ENCODE measurements at places on chromosomes 3 and 15.

GRCh38 chr3:126053513-126053912, 30.4 kb downstream of the SLC41A3 start:
- H3K4me1 ChIP-seq, result peaks cover 19% of the 10 kb centered on the region
- no peak overlapping the region for H3K27ac ChIP-seq
- DNase-seq, result no peak
- no peak overlapping the region for H3K4me3 ChIP-seq
- no peaks in the 10 kb centered on the region for H3K27me3 ChIP-seq
- H3K36me3 ChIP-seq, result peaks cover 22% of the 10 kb centered on the region

- H3K4me1 ChIP-seq, result no peaks in the 10 kb centered on the region
- DNase-seq, result no peak
- no peak overlapping the region for H3K4me3 ChIP-seq
- H3K27me3 ChIP-seq, result no peaks in the 10 kb centered on the region
These were observed 365.6 kb downstream of the MAGI1 start for GRCh38 chr3:65672871-65673815.

GRCh38 chr15:36601497-36601932, 22.1 kb downstream of the CDIN1 start:
- no peaks in the 10 kb centered on the region for H3K36me3 ChIP-seq
- no peak overlapping the region for H3K4me3 ChIP-seq
- H3K27me3 ChIP-seq, result no peaks in the 10 kb centered on the region
- H3K4me1 ChIP-seq, result peaks cover 6% of the 10 kb centered on the region
- H3K27ac ChIP-seq, result peak overlapping the region; percentile 53

DNA sequence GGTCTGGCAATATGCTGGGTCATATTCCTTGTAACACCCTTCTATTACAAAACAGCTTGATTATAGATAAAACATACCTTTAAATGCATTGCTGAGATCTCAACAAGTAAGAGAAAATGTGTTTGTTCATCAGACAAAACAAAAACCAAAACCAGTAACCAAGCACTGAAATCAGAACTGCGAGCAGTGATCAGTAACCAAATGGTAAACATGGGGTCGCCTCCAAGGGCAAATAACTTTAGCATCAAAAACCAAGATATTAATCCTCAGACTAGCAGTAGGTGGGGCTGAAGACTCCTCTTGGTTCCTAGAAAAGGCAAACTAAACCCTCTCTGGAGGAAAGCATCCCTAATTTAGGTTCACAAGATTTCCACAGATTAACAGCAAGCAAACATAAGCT, 6.6 kb upstream of the HESX1 start:
- DNase-seq, result no peak
- no peak overlapping the region for H3K4me3 ChIP-seq
- H3K27me3 ChIP-seq, result no peaks in the 10 kb centered on the region
- H3K27ac ChIP-seq, result no peak overlapping the region
- H3K4me1 ChIP-seq, result no peaks in the 10 kb centered on the region

GRCh38 chr3:50122071-50122470, 33.1 kb upstream of the SEMA3F start:
- no peak overlapping the region for H3K27ac ChIP-seq
- no peak for DNase-seq
- no peaks in the 10 kb centered on the region for H3K27me3 ChIP-seq
- peaks cover 29% of the 10 kb centered on the region for H3K4me1 ChIP-seq

GRCh38 chr3:98551754-98552153, 20.0 kb downstream of the GPR15 start:
- no peaks in the 10 kb centered on the region for H3K36me3 ChIP-seq
- H3K4me1 ChIP-seq, result no peaks in the 10 kb centered on the region
- H3K27ac ChIP-seq, result no peak overlapping the region
- H3K27me3 ChIP-seq, result no peaks in the 10 kb centered on the region

DNA sequence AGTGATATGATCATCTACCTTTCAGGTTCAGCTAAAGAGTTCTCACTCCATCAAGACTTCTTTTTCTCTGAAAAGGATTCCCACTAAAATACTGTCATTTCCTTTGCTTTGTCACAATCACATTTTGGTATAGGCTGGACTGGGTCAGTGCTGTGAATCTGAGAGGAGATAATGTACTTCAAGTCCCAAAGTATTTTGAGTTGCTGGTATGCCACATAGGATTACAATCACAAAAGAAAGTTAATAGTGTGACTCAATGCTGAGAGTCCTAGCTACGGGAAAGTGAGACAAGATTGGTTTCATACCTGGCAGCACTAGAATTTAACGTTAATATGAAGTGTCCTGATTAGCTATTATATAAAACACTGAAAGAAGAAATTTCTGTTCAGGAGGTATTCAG, 1073.5 kb downstream of the FHIT start:
- no peaks in the 10 kb centered on the region for H3K36me3 ChIP-seq
- no peak overlapping the region for H3K27ac ChIP-seq
- no peak for DNase-seq
- H3K4me1 ChIP-seq, result no peaks in the 10 kb centered on the region
- no peak overlapping the region for H3K4me3 ChIP-seq

GRCh38 chr15:42001236-42001635, 19.6 kb downstream of the PLA2G4E start:
- H3K4me1 ChIP-seq, result no peaks in the 10 kb centered on the region
- H3K4me3 ChIP-seq, result no peak overlapping the region

GRCh38 chr3:101333883-101334282, 13.5 kb upstream of the IMPG2 start:
- no peak for DNase-seq
- no peaks in the 10 kb centered on the region for H3K27me3 ChIP-seq
- no peak overlapping the region for H3K27ac ChIP-seq

GRCh38 chr3:104606812-104607211, 759.9 kb upstream of the ALCAM start:
- H3K4me3 ChIP-seq, result no peak overlapping the region
- H3K36me3 ChIP-seq, result no peaks in the 10 kb centered on the region
- H3K27me3 ChIP-seq, result no peaks in the 10 kb centered on the region

GRCh38 chr15:65069779-65070546, 2.2 kb upstream of the RASL12 start:
- H3K36me3 ChIP-seq, result no peaks in the 10 kb centered on the region
- DNase-seq, result no peak
- H3K4me3 ChIP-seq, result no peak overlapping the region
- H3K4me1 ChIP-seq, result peaks cover 6% of the 10 kb centered on the region

DNA sequence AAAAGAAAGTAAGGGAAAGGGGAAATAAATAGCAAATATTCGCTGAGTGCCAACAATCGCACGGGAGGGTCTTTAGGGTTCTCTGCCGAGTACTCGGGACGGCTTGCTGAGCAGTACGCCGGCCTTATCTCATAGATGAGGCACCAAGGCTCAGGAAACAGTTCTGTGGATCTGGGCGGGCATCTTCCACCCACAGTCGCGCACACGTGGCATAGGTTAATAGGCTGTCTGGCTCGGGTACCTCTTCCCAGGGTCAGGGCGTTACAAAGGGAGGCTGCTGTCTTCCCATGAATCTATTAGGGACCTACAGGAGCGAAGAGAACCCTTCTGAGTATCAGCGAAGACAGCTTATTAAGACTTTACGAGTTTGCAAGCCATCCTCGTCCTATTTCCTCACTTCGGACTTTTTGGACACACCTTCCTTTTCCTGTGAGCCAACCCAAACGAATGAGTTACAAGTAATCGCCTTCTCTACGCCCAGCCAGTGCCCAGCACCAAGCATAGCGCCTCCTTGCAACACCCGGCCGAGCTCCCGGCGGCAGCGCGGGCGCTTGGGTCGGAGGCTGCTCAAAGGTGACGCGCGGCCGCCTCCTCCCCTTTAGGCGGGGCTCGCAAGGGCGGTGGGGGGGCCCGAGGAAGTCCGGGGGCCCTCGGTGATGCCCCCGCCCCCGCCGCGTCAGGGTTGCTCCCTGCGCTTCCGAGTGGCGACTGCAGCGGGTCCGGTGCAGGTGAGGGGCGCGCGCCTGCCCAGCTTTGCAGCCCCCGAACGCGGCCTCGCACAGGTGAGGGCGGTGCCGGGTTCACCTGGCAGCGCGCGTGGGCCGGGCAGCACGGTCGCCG, at the start of gene MCTP2:
Gene MCTP2, plus strand, starts transcription at position 679 of the 840 bp plus-strand sequence. CDS start 66,705 bp downstream, outside the sequence.
- H3K27ac ChIP-seq, result peak within 1 kb of the TSS; percentile 94
- H3K4me1 ChIP-seq, result peaks cover 5% of the 10 kb centered on the region
- peak; percentile 57 for DNase-seq
- peak within 1 kb of the TSS; percentile 68 for H3K4me3 ChIP-seq
- no peaks in the 10 kb centered on the region for H3K36me3 ChIP-seq

- H3K4me3 ChIP-seq, result no peak overlapping the region
- no peaks in the 10 kb centered on the region for H3K27me3 ChIP-seq
- no peak overlapping the region for H3K27ac ChIP-seq
- H3K36me3 ChIP-seq, result no peaks in the 10 kb centered on the region
These were observed 4.5 kb upstream of the LCTL start for GRCh38 chr15:66570327-66570726.

DNA sequence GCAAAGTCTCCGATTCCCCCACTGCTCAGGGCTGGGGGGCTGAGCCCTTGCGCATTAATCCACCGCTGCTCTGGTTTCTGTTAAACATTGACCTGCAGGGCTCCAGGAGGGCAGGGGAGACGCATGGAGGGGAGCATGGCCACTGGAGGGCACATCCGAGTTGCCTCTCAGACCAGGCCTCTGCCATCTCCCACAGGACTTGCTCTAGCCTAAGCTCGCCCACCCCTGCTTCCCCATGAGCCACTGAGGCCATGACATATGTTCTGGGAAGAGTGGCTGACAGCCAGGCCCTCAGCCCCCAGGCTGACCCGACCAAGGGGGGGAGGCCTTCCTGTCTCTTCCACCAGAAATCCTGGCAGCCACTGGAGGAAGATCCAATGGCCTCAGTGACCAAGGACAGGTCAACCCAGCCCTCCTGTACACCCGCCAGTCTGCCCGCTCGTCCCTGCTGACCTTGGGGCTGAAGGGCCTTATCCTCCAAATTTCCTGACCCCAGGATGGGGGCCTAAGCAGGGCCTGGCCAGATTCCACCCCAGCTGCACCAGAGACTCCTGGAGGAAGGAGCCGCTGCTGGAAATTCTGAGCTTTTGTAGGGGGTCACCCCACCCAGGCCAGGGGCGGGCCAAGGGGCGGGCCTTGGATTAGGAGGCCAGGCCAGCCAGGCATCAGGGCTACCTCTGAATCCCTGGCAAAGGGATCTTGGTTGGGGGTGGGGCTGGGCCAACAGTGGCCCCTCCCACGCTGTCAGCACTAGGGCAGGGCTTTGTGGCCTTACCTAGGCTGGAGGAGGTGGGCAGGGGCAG, at the start of gene HYAL1:
Gene HYAL1, minus strand, starts transcription at position 562 of the 803 bp plus-strand sequence. CDS start 618 bp downstream, outside the sequence.
- no peak for DNase-seq
- H3K36me3 ChIP-seq, result no peaks in the 10 kb centered on the region
- H3K4me1 ChIP-seq, result peaks cover 33% of the 10 kb centered on the region
- peak within 1 kb of the TSS; percentile 19 for H3K4me3 ChIP-seq
- peak within 1 kb of the TSS; percentile 44 for H3K27ac ChIP-seq

- no peak for DNase-seq
- H3K4me3 ChIP-seq, result no peak overlapping the region
- peaks cover 5% of the 10 kb centered on the region for H3K4me1 ChIP-seq
- H3K27me3 ChIP-seq, result no peaks in the 10 kb centered on the region
These were observed 50.7 kb downstream of the TFG start for GRCh38 chr3:100759950-100760349.

DNA sequence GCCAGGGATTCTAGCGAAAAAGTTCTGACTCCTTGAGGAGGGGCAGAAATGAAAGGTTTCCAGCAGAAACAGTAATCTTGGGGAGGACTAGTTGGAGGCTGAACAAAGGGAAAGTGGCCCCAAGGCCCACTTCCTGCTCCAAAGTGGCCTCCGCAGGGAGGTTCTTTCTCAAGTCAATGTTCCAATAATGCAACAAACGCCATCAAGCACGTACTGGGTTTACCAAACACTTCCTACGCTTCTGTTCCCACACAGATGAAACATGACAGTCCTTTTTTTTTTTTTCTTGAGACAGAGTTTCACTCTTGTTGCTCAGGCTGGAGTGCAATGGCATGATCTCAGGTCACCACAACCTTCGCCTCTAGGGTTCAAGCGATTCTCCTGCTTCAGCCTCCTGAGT, 9.6 kb upstream of the RCCD1 start:
- H3K4me1 ChIP-seq, result peaks cover 11% of the 10 kb centered on the region
- no peak overlapping the region for H3K4me3 ChIP-seq
- no peak for DNase-seq
- H3K27me3 ChIP-seq, result no peaks in the 10 kb centered on the region
- no peak overlapping the region for H3K27ac ChIP-seq

DNA sequence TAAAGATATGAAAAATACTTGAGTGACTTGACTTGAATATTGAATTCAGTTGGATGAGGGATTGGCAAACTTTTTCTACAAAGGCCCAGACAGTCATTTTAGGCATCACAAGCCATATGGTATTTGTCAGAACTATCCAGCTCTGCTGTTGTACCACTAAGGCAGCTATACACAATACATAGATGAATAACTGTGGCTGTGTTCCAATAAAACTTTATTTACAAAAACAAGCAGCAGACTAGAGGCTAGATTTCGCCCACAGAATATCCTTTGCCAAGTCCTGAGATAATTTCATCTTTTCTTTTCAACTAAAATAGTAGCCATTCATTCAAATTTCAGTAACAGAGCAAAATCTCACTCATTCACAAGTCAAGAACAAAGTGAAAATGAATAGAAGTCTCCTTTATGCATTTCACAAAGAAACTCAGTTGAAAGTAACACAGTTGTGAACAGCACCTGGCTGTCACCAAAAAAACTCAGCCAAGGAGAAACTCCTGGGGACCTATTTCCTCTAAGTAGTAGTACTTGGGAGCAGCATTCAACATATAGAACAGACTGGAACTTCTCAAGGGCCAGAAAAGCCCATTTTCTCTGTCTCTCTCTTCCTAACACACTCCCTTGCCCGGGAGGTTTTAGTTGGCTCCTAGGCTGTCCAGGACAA, 56.3 kb downstream of the OSBPL10 start:
- H3K4me3 ChIP-seq, result no peak overlapping the region
- no peaks in the 10 kb centered on the region for H3K4me1 ChIP-seq
- no peak overlapping the region for H3K27ac ChIP-seq
- no peaks in the 10 kb centered on the region for H3K27me3 ChIP-seq
- H3K36me3 ChIP-seq, result no peaks in the 10 kb centered on the region

- no peak overlapping the region for H3K4me3 ChIP-seq
- no peaks in the 10 kb centered on the region for H3K36me3 ChIP-seq
- no peak overlapping the region for H3K27ac ChIP-seq
- no peaks in the 10 kb centered on the region for H3K27me3 ChIP-seq
- DNase-seq, result no peak
- H3K4me1 ChIP-seq, result peaks cover under 1% of the 10 kb centered on the region
These were observed 189.5 kb downstream of the TPRG1 start for GRCh38 chr3:189361103-189361835.

- peak overlapping the region; percentile 66 for H3K4me3 ChIP-seq
- DNase-seq, result no peak
- H3K27me3 ChIP-seq, result no peaks in the 10 kb centered on the region
- peak overlapping the region; percentile 89 for H3K27ac ChIP-seq
- H3K36me3 ChIP-seq, result peaks cover 20% of the 10 kb centered on the region
These were observed 695 bp downstream of the RPL32 start for GRCh38 chr3:12840591-12841148.
